ENCODE measurements at places on chromosomes 12 and 14.

DNA sequence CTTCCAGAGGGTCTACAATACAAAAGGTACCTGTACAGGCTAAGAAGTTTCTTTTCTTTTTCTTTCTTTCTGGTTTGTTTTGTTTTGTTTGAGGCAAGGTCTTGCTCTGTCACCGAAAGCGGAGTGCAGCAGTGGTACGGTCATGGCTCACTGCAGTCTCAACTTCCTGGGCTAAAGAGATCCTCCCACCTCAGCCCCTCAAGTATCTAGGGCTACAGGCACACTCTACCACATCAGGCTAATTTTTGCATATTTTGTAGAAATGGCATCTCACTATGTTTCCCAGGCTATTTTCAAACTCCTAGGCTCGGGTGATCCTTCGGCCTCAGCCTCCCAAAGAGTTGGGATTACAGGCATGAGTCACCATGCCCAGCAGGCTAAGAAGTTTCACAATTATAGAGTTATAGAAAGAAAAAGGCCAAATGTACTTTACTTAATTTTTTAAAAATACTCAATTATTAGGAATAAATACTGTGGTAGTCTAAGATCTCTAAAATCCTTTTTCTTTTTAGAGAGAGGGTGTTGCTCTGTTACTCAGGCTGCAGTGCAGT is 3.0 kb upstream of the PIGH start:
- no peaks in the 10 kb centered on the region for H3K27me3 ChIP-seq
- no peak for DNase-seq
- no peaks in the 10 kb centered on the region for H3K4me1 ChIP-seq
- no peaks in the 10 kb centered on the region for H3K36me3 ChIP-seq
- no peak overlapping the region for H3K4me3 ChIP-seq

DNA sequence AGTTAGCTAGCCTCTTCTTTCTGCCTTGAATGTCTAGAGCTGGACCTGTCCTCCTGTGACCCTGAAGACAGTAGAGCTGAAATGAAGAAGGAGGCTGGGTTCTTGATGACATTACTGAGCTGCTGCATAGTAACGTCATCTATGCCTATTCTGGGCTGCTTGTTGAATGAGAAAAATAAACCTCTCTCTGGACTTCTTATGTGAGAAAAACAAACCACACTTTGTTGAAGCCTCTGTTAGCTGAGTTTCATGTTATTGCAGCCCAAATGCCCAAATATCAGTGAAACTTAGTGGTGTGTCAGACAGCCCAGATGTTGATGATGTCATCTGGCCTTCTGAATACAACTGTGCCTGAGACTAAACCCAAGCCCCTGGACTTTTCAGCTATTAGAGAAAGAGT is 67.0 kb upstream of the MAX start:
- no peak for DNase-seq
- no peaks in the 10 kb centered on the region for H3K4me1 ChIP-seq
- H3K36me3 ChIP-seq = no peaks in the 10 kb centered on the region
- no peak overlapping the region for H3K27ac ChIP-seq
- H3K27me3 ChIP-seq = no peaks in the 10 kb centered on the region

GRCh38 chr12:26868447-26869103 is 35.6 kb upstream of the ITPR2 start:
- H3K4me3 ChIP-seq = no peak overlapping the region
- no peak overlapping the region for H3K27ac ChIP-seq
- DNase-seq = no peak
- H3K27me3 ChIP-seq = no peaks in the 10 kb centered on the region
- H3K36me3 ChIP-seq = no peaks in the 10 kb centered on the region

- H3K27me3 ChIP-seq = peaks cover 10% of the 10 kb centered on the region
- DNase-seq = no peak
- no peaks in the 10 kb centered on the region for H3K4me1 ChIP-seq
- no peaks in the 10 kb centered on the region for H3K36me3 ChIP-seq
- no peak overlapping the region for H3K27ac ChIP-seq
Measured at GRCh38 chr14:95700221-95700976, 13.5 kb downstream of the TCL1A start.

GRCh38 chr12:89103831-89104230 is 248.5 kb downstream of the DUSP6 start:
- no peaks in the 10 kb centered on the region for H3K4me1 ChIP-seq
- no peaks in the 10 kb centered on the region for H3K27me3 ChIP-seq
- H3K4me3 ChIP-seq = no peak overlapping the region
- no peak overlapping the region for H3K27ac ChIP-seq

DNA sequence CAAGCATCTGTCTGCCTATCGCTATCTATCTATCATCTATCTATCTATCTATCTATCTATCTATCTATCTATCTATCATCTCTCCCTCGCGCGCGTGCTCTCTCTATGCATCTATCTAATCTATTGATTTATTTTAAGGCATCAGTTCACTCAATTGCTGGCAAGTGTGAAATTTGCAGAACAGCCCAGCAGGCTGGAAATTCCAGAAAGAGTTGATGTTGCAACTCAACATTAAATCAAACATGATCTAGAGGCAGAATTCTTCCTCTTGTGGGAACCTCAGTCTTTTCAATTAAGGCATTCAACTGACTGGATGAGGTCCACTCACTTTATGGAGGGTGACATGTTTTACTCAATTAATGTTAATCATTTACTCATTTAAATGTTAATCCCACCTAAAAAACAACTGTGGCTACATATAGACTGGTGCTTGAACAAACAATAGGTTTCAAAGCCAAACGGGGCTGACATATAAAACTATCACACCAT is 1210.8 kb downstream of the GALC start:
- H3K4me3 ChIP-seq = no peak overlapping the region
- no peak for DNase-seq
- H3K27ac ChIP-seq = no peak overlapping the region
- H3K36me3 ChIP-seq = no peaks in the 10 kb centered on the region
- H3K4me1 ChIP-seq = no peaks in the 10 kb centered on the region
- H3K27me3 ChIP-seq = no peaks in the 10 kb centered on the region

DNA sequence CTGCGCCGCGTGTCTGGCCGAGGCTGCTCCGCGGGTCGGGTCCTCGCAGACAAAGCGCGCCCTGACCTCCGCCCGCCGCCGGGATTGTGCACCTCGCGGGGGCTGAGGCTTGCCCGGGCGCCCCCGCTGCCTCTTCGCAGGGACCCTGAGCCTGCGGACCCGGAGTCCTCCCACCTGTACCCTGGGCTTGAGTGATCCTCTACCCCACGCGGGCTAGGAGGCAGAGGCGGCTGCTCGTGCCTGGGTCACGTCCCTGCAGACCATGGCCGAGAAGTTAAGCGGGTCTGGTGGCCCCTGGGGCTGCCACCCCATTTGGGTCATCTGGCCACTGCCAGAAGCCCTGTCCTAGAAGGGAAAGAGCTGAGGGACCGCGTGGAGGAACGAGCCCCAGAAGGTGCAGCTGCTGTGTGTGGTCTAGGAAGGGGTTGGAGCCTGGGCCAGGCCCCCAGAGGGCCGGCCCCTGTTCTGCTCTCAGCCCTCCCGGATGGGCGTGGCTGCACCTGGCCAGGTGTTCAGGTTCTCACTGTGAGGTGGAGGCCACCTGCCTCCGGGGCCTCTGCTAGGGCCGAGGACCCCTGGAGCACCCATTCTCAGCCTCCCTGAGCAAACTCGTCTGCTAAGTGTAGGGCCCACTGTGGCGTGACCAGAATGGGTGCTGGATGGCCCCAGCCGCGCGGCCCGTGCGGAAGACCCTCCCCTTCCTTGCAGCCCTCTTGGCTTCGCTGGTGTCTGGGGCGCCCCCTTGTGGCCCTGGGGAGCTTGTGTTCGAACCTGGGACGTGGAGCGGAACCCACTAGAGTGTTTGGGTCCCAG is 49.6 kb downstream of the LRCOL1 start:
- H3K36me3 ChIP-seq = no peaks in the 10 kb centered on the region
- no peaks in the 10 kb centered on the region for H3K27me3 ChIP-seq
- no peak overlapping the region for H3K27ac ChIP-seq
- DNase-seq = no peak
- H3K4me1 ChIP-seq = no peaks in the 10 kb centered on the region

GRCh38 chr12:68972595-68972994 is 39.6 kb upstream of the CPM start:
- no peaks in the 10 kb centered on the region for H3K27me3 ChIP-seq
- no peaks in the 10 kb centered on the region for H3K4me1 ChIP-seq
- H3K36me3 ChIP-seq = no peaks in the 10 kb centered on the region
- H3K27ac ChIP-seq = no peak overlapping the region
- no peak overlapping the region for H3K4me3 ChIP-seq
